ENCODE measurements at places on chromosomes 7 and 10. TPM values are rescaled to one million over a fixed set of nuclear protein-coding genes. Genes with fewer than 3 reads are reported as not detected.

Gene FKBP6
- not detected for polyA plus RNA-seq

Gene GPR37
- 3.6 TPM for polyA plus RNA-seq

Gene FAM25G
- polyA plus RNA-seq = 6.3 TPM

Gene CLDN3
- 0.14 TPM for polyA plus RNA-seq

Gene MPP7
- 19.7 TPM for polyA plus RNA-seq

Gene GJD4
- polyA plus RNA-seq = not detected

Gene RNF148
- polyA plus RNA-seq = 0.06 TPM

Gene ASB10
- polyA plus RNA-seq = 0.01 TPM

Gene HOXA2
- 2.3 TPM for polyA plus RNA-seq

Gene C7orf57
- 0.80 TPM for polyA plus RNA-seq

Gene POLR2J3
- 39.1 TPM for polyA plus RNA-seq

Gene ATP6V0E2
- 5.3 TPM for polyA plus RNA-seq

Gene ANKRD30A
- not detected for polyA plus RNA-seq

Gene INA
- 0.28 TPM for polyA plus RNA-seq

Gene C10orf67
- 0.04 TPM for polyA plus RNA-seq

Gene ZNF804B
- not detected for polyA plus RNA-seq

Gene ADAM12
- polyA plus RNA-seq = under 0.01 TPM

Gene CCZ1B
- 20.5 TPM for polyA plus RNA-seq

Gene MYH16
- polyA plus RNA-seq = not detected

Gene GRID2IP
- polyA plus RNA-seq = 0.44 TPM

Gene C10orf143
- 3.7 TPM for polyA plus RNA-seq

Gene RBP3
- not detected for polyA plus RNA-seq

Gene IGFBP3
- 19.8 TPM for polyA plus RNA-seq

Gene NXPH1
- not detected for polyA plus RNA-seq

Gene EN2
- polyA plus RNA-seq = 0.02 TPM

Gene ENKUR
- 0.08 TPM for polyA plus RNA-seq

Measured in esophagus (tissue), 2 donors.